ENCODE measurements at places on chromosomes 6 and 20. TPM values are rescaled to one million over a fixed set of nuclear protein-coding genes. Genes with fewer than 3 reads are reported as not detected.

DNA sequence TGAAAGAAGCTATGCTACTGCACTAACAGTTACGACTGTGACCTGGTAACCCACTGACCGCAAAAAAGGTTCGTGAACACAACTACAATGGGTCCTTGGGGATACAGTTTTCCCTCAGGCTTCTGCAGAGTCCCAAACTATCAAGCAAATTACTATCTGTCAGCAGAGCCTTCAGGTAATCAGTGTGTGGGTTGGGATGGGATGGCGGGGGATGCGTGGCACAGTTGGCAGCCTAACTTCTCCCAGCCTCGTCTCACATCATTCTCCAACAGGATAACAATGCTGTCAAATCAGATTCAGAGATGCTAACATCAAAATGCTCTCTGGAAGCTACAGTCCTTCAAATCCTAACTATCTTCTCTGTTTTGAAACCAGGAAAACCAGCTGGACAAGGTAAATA, 102.3 kb downstream of the EPM2A start:
- DNase-seq, result no peak

- DNase-seq, result no peak
Measured at GRCh38 chr6:146857980-146858347, 259.2 kb downstream of the ADGB start.

- no peak for DNase-seq
Measured at GRCh38 chr6:90175627-90176538, 120.8 kb downstream of the BACH2 start.

DNA sequence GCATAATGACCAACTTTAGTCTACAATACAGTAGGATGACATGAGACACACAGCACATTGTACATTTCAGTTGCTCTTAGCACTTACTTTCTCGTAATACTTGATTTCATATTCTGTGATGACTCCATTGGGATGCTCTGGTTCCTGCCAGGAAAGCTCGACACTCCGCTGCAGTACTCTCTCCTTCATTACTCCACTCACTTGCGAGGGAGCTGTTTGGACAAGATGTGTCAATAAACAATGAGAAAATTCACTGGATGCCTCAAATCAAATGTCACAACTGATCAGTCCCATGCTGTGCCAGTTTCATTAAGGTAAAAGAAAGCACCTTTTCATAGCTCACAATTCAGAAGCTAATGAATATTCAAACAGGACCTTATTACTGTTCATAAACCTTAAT, 147.1 kb downstream of the EPHA7 start:
- no peak for DNase-seq

GRCh38 chr20:48845721-48846306, 18.0 kb upstream of the PREX1 start:
- DNase-seq, result peak; percentile 44

- DNase-seq, result no peak
Measured at GRCh38 chr6:20678831-20679352, 144.6 kb downstream of the CDKAL1 start.

GRCh38 chr20:56916345-56916622, 287.2 kb downstream of the TFAP2C start:
- DNase-seq, result no peak

The SLCO4A1 gene
- 69.5 TPM for total RNA-seq

- peak; percentile 90 for DNase-seq
Measured at GRCh38 chr6:113873043-113873667, 16.0 kb downstream of the MARCKS start.

The FAM83C gene
- total RNA-seq, result not detected

DNA sequence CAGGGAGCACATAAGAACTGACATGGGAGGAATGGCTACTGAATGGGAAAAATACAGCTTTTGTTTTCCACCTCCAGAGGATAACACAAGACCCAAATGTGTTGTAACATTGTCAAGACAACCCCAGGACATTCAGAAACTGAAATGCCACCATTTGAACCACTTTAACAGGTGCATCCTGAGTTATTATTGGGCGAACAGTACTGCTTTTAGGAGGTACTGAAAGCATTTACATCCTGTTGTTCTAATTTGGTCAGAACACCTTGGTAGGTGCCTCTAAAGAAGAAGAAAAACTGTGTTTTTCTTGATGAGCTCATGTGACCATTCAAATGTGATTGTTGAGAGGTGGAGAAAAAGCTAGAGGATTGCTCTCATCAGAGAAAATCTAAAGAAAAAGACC, 6.4 kb upstream of the TXNDC5 start:
- no peak for DNase-seq

The SNAP91 gene
- total RNA-seq, result not detected

The SEMG1 gene
- total RNA-seq, result not detected

DNA sequence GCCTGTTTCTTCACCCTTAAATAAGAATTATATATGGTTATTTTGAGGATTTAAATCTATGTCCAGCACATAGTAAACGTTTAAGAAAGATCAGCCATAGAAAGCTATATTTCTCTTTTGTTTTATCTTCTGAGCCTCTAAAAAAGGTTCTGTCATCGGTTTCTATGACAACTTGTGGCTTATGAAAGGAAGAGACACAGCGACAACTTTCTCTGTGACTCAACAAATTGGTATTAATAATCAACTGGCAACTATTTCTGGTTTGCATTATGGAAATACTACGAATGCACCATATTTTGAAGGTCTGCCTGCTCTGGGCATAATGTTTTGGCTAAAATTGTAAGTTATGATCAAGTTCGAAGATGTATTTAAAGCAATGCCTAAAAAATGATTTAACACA, 751.0 kb downstream of the CD109 start:
- DNase-seq, result peak; percentile 81

- DNase-seq, result peak; percentile 81
Measured at GRCh38 chr20:6473197-6473596, 294.3 kb upstream of the BMP2 start.

DNA sequence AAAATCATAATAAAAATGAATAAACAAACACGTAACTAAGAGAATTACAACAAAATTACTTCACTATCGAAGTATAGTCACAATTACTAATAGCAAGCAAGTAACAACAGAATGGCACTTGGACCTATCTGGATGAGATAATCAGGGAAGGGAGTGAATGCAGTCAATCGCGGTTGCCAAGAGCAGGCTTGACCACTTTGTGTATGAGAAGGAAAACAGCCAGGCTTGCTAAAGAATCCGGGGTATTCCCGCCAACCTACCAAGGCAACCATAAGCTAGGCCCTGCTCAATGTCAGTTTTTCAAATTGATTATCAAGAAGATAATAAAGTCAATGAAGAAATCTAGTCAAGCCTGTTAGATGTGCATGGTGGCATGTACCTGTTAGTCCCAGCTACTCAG, 39.7 kb downstream of the PXDC1 start:
- DNase-seq, result no peak

The JPH2 gene
- total RNA-seq, result 16.4 TPM

- peak; percentile 27 for DNase-seq
Measured at GRCh38 chr20:56629464-56630085, 469 bp downstream of the TFAP2C start.

GRCh38 chr20:34628026-34628425, 48.9 kb downstream of the PIGU start:
- no peak for DNase-seq

DNA sequence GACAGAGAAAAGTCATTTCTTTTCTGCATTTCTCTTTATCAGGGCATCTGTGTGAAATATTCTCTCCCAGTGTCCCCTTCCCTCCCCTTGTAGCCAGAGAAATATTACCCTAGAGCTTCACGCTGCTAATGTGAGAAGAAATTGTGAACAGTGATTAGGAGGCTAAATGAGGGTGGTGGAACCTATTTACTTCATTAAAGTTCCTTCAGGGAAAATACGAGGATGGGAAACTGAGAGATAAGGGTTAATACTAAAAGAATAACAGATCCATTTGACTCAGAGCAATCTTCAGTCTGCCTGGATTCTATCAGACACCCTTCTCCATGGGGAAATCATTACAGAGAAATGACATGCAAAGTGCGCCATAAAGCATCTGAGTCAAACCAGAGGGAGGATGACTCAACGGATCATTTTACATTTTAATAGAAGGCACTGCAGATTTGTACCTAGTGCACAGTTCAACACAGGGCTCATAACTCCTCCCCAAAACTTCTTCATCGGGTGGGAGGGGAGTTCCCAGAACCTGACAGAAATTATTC, 131.3 kb downstream of the GJA10 start:
- DNase-seq, result peak; percentile 80

DNA sequence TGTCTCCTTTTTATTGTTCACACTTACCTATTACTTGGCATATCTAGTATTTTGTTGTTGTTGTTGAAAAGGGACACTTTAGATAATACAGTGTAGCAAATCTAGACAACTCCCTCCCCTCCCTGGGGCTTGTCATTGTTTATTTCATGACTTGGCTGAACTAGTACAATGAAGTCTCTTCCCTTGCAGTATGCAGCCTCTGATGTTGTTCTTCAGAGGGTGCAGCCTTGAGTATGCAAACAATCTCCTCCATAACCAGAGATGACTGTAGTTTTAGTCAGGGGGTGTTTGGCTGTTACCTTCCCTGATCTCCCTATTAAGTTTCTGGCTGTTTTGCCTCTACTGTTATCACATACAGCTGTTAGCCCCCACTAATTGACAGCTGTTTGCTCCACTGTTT, 315.4 kb upstream of the RUNX2 start:
- no peak for DNase-seq

- no peak for DNase-seq
Measured at GRCh38 chr6:36920546-36920945, 34.0 kb upstream of the PI16 start.

DNA sequence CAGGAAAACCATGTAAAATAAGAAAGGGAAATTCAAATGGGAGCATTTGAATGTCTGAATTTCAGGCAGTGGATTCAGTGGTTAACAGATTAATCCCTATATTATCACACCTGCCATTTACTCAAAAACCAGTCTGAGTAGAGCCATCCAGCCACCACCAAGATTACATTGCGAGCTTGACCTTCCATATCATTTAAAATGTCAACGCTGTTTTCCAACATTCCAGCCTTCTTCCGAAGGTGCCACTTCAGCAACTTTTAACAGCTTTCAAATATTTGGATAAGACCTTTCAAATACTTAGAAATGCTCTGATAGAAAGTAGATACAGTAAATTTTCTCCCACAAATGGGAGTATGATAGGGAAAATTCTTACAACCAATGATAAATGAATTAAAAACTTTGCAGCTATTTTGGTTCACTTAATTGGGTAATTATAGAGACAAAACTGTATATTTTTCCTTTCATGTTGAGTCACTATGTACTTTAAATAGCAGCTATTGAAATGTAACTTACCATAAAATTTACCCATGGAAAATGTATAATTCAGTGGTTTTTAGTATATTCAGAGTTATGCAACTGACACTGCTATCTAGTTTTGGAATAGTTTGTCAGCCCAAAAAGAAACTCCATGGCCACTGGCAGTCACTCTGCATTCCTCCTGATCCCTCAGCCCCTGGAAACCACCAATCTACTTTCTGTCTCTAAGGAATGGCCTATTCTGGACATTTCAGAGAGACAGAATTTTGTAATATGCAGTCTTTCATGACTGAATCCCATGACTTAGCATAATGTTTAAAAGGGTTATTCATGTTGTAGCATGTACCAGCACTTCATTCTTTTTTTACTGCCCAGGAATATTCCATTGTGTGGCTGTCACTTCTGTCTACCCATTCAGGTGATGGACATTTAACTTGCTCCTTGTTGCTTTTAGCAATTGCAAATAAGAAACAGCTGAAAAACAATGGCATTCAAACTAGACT, 21.5 kb downstream of the EZR start:
- DNase-seq, result peak; percentile 32

DNA sequence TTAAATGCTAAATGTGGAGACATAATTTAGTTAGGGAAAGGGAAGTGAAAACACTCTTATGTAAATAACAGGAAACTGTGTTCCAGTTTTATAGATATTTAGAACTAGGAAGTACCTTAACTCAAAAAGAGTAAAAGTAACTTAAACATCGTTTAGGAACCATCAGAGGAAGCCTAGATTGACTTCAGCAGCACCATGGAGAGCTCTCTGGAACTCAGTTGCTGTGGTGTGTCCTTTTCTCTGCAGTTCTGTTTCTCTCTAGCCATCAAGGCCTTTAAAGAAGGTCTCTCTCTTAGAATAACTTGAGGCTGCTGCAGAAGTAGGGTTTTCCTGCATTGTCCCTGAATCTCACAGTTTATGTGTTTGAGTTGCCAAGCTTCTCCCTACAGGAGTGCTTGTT, 26.9 kb downstream of the CLVS2 start:
- no peak for DNase-seq

- DNase-seq, result peak; percentile 38
Measured at GRCh38 chr6:158457616-158458278, 102.1 kb upstream of the TMEM181 start.

- peak; percentile 88 for DNase-seq
Measured at GRCh38 chr20:54267483-54268003, 59.7 kb downstream of the PFDN4 start.

GRCh38 chr6:33547499-33547898, 32.6 kb downstream of the BAK1 start:
- DNase-seq, result no peak

The LTA gene
- total RNA-seq, result not detected

DNA sequence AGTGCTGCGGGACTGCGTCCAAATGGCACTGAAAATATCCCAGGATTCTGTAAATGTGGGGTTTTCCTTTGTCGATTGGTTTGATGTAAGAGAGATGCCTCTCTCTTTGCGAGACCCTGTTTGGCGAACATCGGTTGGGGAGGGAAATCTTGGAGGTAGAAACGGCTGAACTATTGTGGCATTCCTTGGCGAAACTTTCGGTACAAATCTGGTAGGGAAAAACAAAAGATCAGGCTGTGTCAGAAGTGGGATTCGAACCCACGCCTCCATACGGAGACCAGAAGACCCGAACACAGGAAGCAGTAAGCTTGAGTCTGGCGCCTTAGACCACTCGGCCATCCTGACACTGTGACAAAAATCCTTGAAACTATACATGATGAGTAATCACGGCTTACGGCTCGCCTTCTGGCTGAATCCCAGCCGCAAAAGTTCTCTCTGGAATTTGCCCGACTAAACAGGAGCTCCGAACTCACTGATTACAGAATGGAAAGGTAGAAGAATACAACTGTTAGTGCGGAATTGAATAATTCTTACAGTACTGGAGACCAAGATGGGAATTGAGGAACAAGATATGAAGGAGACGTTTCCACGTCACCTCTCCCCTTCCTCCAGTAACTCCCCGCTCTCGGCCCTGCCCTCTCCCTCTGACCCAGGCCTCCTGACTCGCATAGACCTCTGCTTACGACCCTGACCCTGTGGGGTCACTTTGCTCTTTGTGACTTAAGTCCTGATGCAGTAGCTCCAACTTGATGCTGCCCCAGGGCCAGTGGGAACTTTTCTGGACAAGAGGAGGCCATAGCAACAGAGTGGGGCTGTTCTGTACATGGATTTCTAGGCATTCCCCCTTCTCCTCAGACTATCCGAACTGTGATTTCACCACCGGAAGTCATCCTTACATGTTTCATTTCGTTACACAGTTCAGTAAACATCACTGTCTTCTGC, 132.8 kb upstream of the ZNF184 start:
- DNase-seq, result peak; percentile 90

The BPI gene
- total RNA-seq, result 0.91 TPM

The HSPA1A gene
- total RNA-seq, result 163 TPM

DNA sequence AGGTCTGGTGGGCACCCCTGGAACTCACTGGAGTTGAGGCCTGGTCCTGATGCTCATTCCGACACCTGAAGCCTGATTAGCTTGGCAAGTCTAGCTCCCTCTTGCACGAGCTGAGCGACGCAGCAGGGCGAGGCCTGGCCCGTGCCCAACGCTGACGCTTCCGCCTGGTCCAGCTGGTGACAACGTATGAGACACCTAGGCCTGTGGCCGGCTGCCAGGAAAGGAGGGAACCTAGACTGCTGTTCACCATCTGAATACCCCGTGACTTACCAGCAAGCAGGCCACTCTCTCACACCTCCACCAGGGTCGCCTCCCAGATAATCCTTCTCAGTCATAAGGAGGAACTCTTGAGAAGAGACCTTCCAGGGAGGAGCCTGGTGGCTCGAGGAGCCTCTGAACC, 24.5 kb downstream of the YTHDF1 start:
- peak; percentile 80 for DNase-seq

Measured in M059J (cell line).